Activated CD8-positive, alpha-beta memory T cell treated with anti-CD3 and anti-CD28 coated beads for 1 hour (primary cell): ENCODE measurements at places on chromosomes 16 and 17.

GRCh38 chr17:60641126-60641525 is 36.5 kb upstream of the BCAS3 start:
- no peak for DNase-seq

DNA sequence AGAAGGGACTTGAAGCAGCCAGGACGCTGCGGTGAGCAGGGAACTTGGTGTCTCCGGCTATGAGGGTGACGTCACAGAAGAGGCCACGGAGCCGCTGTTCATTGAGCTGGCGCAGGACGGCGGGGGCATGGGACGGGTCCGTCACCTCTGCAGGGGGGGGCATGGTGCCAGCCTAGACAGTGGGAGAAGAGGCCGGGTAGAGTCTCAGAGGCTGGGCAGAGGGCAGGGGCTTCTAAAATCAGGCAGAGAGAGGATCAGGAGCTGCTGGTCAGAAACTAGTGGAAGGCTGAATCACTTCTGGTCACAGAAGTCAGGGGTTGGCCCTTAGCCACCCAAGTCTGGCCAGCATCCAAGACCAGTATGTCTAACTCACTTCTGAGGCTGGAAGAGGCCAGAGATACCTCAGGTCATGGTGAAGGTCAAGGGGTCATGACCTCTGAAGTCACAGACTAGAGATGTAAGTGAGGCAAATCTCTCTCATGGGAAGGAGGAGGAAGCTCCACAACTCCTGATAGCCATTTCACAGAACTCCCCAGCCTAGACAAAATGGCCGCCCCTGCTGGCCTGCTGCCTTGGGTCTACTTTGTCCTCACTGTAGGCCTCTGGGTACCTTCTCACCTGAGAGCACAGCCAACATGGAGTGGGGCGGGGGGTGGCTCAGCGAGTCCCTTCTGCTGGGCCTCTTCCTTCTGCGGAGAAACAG is 12.6 kb downstream of the ZBTB4 start:
- no peak for DNase-seq

DNA sequence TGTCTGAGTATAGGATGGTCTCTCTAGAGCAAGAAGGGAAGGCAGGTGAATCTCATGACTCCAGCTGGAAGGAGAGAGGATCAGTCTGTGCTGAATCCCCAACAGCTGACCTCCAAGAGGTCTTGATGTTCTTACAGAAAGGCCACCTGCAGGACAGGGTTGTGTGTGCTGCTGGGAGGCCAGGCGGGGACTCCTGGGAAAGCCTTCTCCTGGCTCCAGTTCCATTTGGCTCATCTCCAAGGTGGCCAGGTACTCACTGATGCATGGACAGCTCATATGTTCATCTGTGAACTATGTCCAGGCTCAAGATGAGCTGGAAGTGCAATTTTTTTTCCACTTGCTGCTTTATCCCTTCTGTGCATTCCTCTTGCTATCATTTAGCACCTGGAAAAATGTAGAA is 730.2 kb upstream of the RBFOX1 start:
- DNase-seq, result no peak

- no peak for DNase-seq
Measured at GRCh38 chr17:81804559-81805399, 829 bp downstream of the GCGR start.

- DNase-seq, result no peak
Measured at GRCh38 chr17:80869481-80870145, 122.0 kb upstream of the CHMP6 start.

GRCh38 chr16:24130494-24131085 is 125.5 kb upstream of the CACNG3 start:
- no peak for DNase-seq

DNA sequence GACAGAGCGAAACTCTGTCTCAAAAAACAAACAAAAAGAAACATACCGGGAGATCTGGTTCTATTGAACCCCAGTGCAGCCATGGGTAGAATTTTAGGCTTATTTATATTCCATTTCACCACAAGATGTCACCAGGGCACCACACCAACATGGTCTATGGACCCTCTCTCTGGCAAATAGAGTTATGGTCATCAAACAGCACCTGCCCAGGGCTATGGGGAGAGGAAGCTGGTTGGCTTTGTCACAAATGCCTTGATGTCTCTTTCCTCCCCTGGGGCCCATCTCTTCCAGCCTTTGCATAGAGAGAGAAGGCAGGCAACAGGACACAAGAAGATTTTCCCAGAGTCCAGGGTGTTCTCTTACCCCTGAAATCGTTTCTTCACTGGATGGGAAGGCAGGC is 128.4 kb downstream of the WWOX start:
- no peak for DNase-seq

DNA sequence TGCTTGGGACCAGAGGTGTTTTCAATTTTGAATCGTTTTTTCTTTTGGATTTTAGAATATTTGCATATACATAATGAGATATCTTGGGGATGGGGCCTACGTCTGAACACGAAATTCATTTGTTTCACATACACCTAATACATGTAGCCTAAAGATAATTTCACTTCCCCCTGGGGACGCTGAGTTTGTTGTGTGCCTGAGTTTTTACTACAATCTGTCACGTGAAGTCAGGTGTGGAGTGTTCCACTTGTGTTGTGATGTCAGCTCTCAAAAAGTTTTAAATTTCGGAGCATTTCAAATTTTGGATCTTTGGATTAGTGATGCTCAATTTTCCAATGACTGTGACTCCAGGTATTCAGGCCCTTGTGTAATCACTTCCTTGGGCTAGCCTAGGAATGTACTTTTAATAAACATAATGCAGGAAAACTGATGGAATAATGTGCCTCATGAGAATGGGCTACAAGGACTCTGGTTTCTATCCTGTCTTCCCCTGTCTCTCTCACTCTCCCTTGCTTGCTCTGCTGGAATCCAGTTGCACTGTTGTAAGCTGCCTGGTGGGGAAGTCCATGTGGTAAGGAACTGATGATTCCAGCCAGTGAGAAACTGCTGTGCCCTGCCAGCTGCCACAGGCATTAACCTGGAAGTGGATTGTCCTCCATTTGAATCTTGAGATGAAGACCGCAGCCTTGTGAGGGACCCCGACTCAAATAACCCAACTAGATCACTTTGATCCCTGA is 403.8 kb downstream of the SHISA9 start:
- no peak for DNase-seq

DNA sequence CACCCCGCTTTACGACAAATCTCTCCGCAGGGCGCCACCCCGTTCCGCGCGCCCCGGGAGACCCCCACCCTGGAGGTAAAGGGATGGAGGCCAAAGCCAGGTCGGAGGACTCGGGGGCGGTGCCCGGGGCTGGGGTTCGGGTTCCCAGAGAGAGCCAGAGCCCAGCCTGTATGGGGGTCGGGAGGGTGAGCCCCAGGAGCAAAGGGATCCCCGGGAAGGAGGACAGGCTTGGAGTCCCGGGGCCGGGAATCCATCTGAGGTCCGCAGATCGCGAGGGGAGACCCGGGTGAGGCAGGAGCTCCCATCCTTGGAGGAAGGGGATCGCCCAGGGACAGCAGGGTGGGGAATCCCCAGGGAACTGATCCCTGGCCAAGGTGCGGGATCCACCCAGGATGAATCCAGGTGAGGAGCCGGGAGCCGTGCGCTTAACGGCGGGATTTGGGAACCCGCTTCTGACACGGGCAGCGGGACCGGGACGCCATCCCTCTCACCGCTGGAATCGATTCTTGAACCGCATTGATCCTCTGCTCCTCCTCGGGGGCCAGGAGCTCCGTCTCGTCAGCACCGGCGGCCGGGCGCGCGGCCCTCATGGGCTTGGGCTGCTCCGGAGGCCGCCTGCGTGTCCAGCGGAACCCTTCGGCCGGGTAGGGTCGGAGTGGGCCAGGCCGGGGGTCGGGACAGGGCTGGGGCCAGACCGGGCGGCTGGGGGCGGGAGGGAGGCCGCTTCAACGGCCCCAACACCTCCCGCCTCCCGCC is at the start of gene MMD:
Gene MMD, minus strand, starts transcription at position 657 of the 756 bp plus-strand sequence. Its CDS starts 140 bp downstream, at position 517.
- no peak for DNase-seq

- DNase-seq, result no peak
Measured at GRCh38 chr16:50139580-50139979, 13.5 kb upstream of the TENT4B start.

- no peak for DNase-seq
Measured at GRCh38 chr17:35546487-35546886, 9.0 kb upstream of the SLFN12L start.

- DNase-seq, result no peak
Measured at GRCh38 chr17:57011491-57012015, 33.6 kb downstream of the SCPEP1 start.

- peak; percentile 15 for DNase-seq
Measured at GRCh38 chr17:4142107-4142900, 526 bp downstream of the ZZEF1 start.

DNA sequence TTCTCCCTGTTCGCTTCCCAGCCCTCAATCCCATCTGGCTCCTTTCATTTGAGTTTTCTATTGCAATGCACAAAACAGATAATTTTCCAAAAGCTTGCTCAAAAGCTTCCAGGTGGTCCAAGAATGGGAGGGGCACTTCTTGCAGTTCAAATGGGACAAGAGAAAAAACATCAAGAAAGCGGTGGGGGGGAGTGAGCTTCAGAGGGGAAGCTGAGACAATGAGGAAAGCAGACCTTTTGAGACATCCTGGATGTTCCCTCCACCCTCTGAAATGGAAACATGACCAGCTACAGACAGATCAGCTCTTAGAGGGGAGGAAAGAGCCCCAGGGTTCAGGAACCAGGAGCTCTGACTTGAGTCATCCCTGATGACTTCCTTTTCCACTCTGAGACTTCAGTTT is 368.2 kb downstream of the SLC39A11 start:
- no peak for DNase-seq

GRCh38 chr16:52863000-52863399 is 189.7 kb downstream of the CHD9NB start:
- no peak for DNase-seq

- no peak for DNase-seq
Measured at GRCh38 chr17:46908068-46908737, 14.8 kb upstream of the GOSR2 start.

GRCh38 chr17:74196541-74197317 is 6.7 kb upstream of the RPL38 start:
- no peak for DNase-seq

DNA sequence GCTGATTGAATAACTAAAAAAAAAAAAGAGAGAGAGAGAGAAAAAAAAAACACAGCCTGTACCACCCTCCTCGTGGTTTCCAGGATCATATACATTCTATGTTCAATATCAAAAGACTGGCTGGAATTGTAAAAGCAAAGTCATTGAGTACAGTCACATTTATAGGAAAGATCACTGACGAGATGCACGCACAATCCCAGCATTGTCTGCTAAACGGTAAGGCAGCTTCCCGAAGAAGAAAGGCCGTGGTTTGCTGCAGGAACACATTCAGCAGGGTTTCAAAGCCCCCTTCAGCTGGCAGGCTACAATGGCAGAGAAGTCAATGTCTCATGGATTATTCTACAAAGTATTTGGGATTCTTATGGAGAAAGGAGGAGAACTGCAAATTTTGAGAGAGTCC is 9.3 kb downstream of the NQO1 start:
- no peak for DNase-seq

DNA sequence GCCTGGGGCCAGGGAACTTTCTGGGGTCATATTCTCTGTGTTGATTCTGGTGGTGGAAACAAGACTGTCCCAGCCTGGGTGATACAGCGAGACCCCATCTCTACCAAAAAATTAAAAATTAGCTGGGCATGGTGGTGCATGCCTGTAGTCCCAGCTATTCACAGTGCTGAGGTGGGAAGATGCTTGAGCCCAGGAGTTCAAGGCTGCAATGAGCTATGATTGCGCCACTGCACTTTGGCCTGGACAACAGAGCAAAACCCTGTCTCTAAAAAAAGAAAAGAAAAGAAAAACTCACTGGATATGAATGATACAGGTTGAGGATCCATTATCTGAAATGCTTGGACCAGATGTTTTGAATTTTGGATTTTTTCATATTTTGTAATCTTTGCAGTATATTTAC is 13.6 kb downstream of the SCGB1C2 start:
- DNase-seq, result no peak

DNA sequence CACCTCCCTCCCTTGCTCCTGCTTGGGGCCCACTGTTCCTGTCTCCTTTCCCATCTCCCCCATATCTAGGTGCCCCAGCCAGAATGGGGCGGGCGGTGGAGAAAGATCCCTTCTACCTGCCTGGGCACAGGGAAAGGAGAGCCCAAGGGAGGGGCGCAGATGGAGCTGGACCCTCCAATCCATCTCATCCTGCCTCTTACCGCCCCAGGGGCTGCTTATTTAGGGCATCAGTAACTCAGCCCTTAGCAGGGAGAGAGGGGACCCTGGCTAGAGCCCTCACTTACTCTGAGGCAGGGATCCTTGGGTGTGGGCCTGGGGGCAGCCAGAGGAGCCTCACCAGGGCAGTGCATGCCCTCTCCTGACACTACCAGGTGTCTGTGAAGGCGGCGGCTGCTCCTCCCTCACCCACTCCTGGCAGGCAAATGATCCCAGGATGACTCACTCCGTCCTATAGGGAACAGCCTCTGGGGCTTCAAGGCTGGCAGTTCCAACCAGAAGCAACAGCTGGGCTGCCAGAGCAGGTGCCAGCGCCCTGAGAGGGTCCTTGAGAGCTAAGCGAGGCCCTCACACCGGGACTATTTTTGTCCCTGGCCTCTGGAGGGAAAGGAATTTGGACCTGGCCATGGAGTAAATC is 16.3 kb upstream of the BCAR1 start:
- DNase-seq, result no peak

DNA sequence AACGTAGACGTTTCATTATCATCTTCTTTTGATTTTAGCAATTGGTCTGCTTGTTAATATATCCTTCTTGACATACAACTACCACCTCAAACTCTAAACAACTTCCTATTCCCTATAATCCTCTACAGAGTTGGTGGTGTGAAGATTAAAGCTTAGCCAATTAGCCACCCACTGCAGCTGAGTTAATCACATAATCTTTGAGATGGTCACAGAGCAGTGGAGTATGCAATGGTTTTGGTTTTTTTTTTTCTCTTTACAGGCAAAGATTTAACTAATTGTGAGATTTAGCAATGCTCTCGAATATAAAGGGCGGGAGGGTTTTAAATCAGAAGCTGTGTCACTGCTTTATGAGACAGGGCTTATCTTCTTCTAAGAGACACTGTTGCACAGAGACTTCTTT is 37.0 kb downstream of the STX8 start:
- no peak for DNase-seq

DNA sequence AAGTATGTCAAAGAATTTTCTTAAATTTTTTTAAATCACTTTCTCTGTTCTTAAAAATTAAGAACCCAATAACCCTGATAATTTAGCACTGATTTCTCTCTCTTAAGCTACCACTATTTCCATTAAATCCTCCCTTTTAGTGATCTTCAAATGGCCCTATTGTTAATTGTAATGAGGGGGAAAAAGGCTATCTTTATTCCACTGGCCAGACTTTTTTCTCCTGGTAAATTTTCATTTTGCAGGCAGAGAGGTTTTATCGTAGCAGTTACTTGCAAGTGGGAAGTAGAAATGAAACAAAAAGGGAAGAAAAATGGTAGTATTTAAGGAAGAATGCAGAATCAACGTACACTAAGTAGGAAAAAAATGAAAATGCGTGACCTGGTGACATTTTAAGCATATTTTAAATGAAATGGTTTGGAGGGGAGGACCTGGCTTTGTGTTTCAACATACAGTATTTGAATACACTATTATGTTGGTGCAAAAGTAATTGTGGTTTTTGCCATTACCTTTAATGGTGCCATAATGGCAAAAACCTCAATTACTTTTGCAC is 224.9 kb downstream of the TANC2 start:
- DNase-seq, result no peak
